ENCODE measurements at places on chromosomes 1 and 21.
A peak's percentile ranks its signal among the peaks of the same experiment; 100 is the strongest.

DNA sequence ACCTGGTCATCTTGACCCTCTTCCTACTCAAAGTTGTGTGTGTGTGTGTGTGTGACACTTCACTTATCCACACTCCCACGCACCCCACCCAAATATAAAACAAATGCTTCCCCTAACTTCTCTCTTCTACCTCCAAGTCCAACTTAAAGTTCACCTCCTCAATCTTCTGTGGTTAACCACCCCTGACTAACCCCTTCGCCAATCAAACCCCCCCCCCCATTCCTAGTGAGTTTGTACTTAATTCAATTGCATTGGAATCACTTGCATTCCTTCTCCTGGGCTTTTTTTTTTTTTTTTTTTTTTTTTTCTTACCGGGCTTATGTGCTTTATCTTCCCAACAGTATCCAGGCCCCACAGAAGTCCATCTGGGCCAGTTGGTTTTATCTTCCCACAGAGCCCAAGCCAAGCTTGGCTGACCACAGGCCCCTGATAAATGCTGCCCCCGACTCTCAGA, 78.4 kb downstream of the CD58 start:
- DNase-seq = peak; percentile 46

DNA sequence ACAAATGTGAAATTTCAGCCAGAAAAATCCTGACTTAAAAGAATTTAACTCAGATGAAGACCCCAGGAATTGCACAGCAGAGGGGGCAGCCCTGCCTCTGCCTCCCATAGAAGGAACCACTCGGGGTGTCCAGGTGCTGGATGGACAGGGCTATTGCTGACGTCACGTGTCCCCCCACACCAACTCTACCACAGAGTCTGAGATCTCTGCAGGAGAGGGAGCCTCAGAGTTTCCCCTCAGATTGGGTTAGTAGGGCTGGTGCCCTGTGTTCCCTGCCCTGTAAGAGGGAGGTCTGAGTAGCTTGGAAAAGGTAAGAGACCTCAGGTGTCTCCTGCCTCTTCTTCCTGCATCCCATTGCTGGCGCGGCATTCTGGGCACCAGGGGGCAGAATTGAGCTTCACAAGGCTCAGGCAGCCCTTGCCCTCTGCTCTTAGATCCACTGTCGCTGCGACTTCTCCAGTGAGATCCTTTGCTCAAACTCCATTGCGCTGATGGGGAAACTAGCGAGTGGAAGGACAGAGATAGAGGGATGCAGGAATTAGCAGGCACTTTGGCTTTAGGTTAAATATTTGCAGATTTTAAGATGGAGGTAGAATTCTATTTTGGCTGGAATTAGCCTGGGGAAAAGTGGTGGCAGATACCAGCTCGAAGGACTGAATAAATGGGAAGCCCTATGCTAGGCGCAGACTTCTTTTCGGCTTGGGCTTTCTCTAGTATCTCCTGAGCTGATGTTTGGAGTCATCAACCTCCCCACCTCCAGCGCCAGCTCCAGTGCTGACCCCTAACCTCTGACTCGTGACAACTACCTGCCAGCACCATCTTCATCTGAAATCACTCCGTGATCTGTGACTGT, 42.8 kb upstream of the DMBX1 start:
- DNase-seq = no peak

DNA sequence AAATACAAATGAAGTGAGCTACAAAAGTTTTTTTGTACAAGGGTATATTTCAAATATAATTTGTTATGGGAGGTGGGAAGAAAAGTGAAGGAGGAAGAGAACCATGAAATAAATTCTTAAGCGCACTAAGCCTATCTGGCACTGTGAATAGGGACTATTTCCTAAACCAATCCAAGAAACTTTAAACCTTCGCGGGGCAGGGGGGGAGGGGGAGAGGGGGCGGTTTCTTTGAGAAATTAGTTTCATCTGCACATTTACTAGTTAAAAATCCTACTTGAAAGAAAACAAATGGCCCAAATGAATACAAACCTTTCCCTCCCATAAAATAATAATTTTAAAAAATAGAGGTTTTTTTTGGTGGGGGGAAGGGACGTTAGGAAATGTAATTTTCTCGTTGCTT, 364 bp downstream of the GOLPH3L start:
- no peak for DNase-seq

- no peak for DNase-seq
These were observed 1.9 kb upstream of the BRINP3 start for GRCh38 chr1:190479516-190479915.

DNA sequence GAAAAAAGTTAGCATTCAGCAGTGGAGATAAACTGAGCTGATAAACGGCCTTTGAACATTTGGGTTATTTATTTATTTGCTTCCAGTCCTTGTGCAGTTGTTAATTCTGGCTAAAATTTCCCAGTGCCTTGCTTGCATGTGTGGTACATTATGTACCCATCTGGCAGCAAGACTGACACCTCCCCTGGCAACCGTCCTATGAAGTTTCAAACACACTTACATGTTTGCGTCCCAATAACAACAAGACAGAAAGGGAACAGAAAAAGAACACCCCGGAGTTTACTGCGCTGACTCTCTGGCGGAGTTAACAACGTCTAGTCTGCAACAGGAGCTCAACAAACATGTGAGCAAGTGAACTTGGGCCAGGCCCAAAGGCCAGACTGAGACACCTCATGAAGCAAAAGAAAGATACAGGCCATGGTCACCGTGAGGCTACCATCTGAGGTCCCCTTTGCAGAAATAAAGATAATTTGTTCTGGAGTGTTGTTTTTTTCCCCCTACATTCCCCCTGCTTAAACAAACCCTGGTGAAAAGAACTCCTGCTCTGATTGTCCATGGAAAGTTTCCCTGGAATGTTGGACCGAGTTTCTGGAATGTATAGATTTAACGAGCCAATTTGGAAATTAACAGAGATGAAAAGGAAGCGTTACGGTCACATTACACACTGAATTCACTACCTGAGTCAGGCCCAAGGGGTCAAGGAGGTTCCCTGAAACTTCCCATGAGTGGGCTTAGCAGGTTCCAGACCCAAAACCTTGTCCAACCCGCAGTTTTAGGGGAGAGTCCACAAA, 33.4 kb downstream of the TRABD2B start:
- DNase-seq = no peak

- no peak for DNase-seq
These were observed 56.7 kb downstream of the S1PR1 start for GRCh38 chr1:101293461-101294051.

DNA sequence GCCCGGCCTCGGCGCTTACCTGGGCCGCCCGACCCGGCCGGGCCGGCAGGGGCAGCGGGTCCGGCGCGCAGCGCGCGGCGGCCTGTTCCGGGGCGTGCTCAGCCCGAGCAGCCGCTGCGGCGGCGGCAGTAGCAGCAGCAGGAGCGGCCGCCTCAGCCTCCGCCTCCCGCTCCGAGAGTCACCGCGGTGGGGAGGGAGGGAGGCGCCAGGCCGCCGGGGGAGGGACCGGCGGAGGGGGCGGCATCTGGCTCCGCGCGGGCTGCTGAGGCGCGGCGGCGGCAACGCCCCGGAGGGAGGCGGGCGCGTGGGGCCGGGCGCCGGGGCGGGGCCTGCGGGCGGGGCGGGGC, at the start of gene CTNNBIP1:
CTNNBIP1 (minus strand) TSS at position 194 of the 347 bp plus-strand sequence. CDS start 38,205 bp downstream, outside the sequence.
- DNase-seq = no peak

DNA sequence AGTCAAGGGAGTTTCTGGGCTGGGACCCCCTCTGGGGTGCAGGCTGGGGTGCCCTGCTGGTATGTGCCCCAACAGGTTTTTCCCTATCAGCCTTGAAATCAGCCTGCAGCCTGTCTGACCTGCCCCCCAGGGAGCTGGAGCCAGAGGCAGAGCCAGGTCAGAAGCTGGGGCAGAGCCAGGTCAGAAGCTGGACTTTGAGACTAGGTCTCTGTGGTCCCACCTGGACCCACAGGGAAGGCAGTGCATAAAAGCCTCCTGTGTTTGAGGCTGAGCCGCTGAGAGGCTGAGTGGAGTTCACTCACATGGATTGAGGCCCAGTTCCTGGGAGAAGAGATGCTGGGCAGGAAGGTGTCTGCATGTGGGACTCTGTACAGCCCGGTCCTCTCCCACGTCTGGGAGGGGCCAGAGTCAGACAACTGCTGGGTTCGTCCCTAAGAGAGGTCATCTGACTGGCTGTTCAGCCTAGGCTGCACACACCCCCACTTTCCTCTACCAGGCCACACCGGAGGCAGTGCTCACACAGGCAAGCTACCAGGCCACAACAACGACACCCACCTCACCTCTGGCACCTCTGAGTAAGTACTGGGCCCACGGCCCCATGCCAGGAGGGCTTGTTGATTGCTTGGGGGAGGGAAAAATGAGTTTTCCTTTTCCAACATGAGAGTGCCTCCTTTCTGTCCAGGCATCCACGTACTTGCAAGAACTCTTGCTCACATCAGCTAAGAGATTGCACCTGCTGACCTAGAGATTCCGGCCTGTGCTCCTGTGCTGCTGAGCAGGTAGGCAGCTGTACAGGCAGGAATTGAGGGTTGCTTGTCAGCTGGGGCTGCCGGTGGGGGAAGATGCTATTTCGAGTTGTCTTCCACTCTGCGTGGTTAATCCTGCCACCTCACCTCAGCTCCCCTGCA, at the start of gene ANXA9:
ANXA9 (plus strand) TSS at position 488 of the 908 bp plus-strand sequence. CDS start 814 bp downstream, outside the sequence.
- peak; percentile 61 for DNase-seq

DNA sequence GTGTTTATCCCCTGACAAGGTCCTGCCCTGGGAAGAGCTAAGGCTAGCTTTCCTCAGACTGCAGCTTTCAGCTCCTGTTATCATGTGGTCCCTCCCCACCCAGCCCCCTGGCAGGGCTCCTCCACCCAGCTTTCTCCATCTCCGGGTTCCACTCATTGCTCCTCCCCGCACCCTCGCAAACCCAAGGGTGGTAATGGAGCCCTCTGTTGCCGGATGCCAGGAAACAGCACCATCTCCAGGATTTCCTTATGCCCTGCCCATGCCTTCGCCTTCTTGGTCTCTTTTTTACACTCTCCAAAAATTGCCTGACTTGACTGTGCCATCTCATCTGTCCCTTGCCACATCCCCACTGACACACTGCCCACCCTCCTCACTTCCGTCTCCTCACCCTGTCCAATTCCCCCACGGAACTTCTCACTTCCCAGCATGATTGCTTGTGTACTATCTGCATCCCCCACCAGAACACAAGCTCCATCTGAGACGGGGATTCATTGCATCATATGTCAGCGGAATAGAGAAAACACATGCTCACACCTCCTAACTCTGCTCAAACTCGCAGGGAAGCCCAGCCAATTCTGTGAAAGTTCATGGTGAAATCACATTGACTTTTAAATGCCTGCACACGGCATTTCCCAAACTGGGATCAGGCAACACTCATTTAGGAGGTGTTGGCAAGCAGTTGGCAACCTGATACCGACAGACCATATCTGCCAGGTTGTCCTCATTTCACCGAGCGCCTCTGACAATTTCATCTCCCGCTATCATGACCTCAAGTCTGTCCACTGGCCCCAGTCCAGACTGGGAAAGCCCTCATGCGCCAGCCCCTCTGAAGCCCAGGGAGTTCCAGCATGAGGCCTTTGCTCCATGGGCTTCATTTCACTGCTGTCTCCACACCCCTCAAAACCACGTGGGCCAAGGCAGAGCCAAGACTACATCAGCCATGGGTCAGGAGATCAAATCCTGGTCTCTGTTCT, 201.1 kb downstream of the MATN1 start:
- DNase-seq = peak; percentile 15
